ENCODE measurements at places on chromosomes 12 and 14.

DNA sequence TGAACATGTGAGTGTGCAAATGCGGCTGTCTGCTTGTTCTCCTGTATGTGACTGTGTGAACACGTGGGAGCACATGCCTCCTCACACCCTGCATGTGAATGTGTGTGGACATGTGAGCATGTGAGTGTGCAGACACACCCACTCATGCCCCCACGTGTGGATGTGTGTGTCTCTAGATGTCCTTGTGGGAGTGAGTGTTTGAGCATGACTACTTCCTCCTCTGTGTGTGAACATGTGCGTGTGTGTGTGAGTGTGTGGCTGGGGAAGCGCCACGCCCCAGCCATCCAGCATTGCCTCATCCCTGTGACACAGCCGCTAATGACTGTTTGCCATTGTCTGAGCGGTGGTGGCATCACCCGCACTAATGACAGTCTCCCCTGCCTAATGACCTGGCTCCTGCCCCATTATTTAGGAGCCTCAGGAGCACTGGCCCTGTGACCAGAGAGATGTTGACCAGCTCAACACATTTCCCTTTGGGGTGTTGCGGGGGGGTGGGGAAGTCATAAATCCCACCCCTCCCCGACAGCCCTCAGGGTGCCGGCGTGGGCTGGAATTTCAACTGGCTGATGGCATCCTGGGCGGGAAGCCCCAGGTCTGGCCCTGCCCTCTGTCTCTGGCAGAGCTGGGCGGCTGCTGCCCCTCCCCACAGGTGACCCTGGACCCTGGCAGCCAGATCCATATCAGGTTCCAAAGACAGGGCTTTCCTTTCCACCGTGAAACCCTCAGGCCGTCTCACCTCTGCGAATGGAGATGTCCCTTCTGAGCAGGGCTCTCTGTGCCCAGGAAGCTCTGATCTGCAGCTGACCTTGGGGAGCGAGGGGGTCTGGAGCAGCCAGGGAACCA is 11.5 kb upstream of the KRT80 start:
- no peak for DNase-seq

- no peak for DNase-seq
Observed at GRCh38 chr14:72057701-72058285, 125.6 kb downstream of the RGS6 start.

GRCh38 chr12:38691164-38691563 is 214.2 kb downstream of the CPNE8 start:
- DNase-seq = no peak

DNA sequence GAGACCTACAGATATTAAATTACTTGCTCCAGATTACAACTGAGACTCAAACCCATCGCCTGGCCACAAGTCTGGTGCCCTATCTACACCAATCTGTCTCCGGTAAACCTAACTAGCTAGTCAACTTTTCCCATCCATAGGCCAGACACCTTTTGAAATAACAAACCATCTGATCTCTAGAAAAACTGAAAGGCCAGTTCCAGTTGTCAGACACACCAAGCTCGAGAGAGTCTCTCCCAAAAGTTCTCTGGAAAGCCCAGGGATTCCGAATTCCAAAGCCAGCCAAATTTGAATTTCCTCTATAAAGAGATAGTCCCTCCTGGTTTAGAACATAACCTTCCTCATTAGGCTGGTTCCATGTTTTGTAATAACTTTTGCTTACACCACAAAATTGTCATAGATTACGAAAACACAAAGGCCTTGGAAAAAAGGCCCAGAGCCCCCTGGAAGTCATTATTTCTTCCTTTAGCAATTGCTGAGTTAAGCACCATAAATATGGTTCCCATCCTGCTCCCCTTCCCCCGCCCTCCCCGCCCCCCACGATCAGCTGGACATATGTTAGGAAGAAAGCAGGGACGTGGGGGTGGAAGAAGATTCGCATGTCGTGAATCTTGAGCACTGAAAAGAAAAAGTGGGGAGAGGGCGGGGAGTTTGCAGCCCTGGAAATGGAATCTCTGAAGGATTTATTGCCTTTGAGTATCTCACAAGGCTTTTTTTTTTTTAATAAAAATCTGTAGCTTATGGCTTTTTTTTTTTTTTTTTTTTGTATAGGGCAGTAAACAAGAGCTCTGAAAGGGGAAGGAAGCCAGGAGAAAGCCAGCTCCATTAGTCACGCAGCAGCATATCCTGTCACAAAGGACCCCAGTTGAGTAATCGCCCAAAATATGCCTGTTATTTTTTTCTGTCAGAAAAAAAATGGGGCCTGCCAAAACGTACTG is 110.4 kb downstream of the ZFP36L1 start:
- peak; percentile 68 for DNase-seq

GRCh38 chr14:61719344-61720293 is 24.3 kb downstream of the HIF1A start:
- no peak for DNase-seq

- no peak for DNase-seq
Observed at GRCh38 chr12:22733756-22734155, 108.8 kb downstream of the ETNK1 start.

- DNase-seq = no peak
Observed at GRCh38 chr14:65281991-65282895, 130.3 kb upstream of the FUT8 start.

DNA sequence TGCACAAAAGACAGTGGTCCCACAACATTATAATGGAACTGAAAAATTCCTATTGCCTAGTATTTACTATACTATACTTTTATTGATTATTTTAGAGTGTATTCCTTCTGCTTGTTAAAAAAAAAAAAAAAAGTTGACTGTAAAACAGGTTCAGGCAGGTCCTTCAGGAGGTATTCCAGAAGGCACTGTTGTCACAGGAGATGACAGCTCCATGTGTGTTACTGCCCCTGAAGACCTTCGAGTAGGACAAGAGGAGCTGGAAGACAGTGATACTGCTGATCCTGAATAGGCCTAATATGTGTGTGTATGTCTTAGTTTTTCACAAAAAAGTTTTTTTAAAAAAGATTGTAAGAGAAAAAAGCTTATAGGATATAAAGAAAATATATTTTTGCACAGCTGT is 12.3 kb downstream of the UBE2N start:
- no peak for DNase-seq

GRCh38 chr12:72368719-72369422 is 96.7 kb downstream of the TRHDE start:
- DNase-seq = no peak

DNA sequence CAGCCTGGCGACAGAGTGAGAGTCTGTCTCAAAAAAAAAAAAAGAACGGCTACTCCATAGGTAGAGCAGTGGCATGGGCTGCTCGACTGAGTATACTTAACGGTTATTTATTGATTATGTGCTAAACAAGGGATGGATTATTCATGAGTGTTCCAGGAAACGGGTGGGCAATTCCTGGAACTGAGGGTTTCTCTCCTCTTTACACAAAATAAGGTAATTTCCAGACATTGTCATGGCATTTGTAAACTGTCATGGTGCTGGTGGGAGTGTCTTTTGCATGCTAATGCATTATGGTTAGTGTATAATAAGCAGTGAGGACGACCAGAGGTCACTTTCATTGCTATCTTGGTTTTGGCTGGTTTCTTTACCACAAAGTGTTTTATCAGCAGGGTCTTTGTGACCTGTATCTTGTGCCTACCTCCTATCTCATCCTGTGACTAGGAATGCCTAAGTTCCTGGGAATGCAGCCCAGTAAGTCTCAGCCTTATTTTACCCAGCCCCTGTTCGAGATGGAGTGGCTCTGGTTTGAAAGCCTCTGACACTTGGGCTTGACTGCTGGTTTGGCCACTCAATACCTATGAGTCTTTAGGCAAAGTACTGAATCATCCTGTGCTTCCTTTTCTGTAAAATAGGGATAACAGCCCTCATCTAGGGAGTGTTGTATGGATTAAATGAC is 3.2 kb downstream of the DGLUCY start:
- DNase-seq = peak; percentile 83

DNA sequence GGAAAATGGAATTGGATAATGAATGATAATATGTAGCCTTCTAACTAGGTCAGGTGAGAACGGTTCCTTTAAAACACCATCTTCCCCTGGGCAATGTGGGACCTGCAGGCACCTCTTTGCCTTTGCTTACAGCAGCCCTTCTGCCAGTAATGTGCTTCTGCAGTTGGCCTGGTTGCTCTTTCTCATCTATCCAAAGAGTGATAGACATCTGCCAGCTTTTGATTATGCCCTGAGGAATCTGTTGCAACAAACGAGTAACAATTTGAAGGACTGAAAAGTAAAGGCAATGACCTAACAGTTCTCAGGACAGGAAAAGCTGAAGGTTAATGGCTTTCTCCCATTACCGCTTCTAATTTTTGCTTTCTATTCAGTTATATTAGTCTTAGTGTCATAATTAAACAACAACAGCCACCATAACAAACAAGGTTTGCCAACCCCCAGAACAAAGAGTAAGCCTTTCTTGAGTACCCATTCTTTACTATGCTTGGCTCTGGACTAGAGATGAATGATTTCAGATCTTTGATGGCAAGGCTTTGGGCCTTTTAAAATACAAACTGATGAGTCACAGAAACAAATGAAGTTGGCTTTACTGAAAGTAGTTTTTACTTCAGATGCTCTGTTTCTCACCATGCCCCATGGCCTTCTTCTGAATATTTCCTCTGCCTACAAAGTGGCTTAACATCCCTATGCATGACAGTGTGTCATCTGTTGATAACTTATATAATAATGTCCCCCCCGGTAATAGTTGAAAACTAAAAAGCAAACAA is 76.1 kb upstream of the KRR1 start:
- no peak for DNase-seq

DNA sequence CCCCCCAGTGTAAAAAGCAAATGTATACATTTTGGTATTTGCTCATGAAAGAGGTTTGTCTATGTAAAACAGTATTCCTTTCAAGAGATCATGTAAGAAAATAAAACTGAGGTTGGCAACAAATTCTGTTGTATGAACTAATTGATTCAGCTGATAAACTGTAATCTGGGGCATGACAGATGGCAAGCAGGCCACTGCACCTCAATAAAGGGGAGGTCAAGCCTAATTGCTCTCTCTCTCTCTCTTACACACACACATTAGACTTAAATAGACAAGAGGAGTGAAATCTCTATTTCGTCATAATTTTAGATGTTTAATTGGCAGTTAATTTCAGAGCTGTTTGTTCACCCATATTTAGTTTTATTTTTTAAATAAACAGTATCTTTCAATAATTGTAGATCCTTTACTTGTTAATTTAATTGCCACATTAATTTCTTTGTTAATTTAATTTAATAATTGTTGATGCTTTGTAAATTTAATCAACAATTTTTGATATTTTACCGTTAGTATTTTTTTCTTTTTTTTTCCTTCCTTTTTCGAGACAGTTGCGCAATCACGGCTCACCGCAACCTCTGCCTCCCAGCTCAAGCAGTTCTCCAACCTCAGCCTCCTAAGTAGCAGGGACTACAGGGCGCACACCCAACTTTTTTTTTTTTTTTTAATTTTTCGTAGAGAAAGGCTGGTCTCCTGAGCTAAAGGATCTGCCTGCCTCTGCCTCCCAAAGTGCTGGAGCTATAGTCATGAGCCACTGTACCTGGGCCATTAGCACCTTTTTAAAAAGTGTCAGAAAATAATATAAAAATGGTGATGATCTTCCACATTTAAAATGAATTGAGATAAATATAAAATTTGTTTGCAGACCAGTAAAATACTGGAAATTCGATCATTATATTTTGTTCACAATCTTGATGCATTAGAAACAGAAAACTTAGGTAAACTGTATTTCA is 577.7 kb downstream of the SLC16A7 start:
- DNase-seq = no peak

DNA sequence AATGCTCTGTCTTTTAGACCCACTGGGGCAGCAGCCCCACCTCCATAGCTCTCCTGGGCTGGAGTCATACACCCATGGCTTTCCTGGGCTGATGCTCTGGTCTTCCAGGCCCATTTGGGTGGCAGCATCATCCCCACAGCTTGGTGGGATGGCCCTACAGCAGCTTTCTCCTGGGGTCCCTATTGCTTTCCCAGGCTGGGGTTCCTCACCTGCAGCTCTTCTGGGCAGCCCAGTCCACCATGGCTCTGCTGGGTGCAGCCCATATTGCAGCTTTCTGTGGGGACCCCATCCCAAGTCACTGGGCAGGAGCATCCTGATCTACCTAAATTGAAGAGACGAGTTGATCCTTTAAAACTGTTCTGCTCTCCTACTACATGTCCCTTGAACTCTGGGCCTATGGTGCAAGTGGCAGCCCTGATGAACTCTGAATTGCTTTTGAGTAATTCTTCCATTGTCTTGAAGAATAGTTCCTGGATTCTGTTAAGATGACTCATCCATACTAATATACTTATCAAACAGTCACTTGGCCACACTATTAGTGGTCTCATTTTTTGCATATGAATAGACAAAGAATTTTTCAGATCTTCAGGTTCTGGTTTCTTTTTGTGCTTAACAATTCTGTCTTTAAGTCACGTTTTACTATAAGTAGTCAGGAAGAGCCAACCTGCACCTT is 390.1 kb downstream of the DPF3 start:
- no peak for DNase-seq
